ENCODE measurements at places on chromosomes 4 and X. TPM values are rescaled to one million over a fixed set of nuclear protein-coding genes. Genes with fewer than 3 reads are reported as not detected.

DNA sequence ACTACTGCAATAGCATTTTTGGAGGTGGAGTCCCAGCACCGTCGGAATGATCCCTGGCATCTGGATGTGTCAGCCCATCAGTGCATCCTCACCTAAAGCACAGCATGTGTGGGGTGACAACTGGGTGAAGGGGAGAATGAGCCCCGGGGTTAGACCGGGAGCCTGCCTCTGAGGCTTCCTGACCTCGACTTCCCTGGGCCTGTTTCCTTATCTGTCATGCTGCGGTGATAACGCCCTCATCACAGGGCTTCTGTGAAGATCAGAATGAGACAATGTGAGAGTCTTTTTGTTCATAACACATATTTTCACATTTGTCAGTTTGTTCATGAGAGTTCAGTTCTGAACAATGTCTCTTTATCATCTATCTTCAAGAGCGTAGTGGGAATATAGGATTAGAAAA lies 31.1 kb upstream of the PDLIM3 start:
- no peak for DNase-seq

- DNase-seq = no peak
These were observed 1002.7 kb upstream of the PCDH7 start for GRCh38 chr4:29717287-29718057.

DNA sequence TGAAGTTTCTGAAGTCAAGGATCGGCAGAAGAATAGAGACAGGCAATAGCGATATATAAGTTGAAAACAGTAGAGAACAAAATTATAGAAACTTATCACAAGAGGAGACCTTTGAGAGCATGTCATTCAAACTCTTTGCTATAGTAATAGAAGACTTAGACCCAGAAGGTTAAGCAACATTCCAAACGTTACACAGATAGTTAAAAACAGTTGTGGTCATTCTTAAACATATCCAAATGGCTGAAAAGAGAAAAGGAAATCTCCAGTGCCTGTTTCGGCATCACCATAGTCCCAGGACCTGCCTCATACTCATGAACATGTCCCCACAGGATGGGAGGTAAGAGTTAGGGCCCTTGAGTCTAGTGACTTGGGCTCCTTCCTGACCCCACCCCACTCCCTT lies 258.1 kb upstream of the NOCT start:
- peak; percentile 2 for DNase-seq

GRCh38 chr4:147940171-147940570 lies 208.3 kb downstream of the ARHGAP10 start:
- DNase-seq = no peak

DNA sequence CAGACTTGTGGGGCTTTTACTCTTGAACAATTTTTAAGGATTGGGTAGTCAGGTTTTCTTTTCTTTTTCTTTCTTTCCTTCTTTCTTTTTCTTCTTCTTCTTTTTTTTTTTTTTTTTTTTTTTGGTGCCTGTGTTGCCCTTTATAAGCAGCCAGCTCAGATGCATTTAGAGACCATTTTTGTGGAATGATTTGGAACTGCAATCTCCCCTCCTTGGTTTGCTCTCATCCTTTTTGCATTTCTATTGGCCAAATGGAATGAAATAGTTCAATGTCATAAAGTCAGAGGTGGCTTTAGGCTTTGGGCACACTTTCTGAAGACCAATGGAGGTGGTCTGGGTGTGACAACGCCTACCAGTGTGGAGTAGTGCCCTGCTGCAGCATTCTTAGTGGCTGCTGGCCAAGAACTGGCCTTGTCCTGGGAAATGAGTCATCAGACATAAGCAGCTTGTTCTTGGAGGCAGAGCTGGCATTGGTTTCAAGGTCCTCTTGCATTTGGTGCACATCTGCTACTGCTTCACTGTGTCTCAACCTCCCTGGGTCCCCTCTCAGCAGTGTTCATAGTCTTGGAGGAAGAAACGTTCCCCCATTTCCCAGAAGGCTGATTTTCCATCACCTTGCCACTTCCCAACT lies 84.5 kb downstream of the CT47B1 start:
- peak; percentile 83 for DNase-seq

- DNase-seq = no peak
These were observed 37.2 kb upstream of the HGFAC start for GRCh38 chr4:3404546-3404945.

DNA sequence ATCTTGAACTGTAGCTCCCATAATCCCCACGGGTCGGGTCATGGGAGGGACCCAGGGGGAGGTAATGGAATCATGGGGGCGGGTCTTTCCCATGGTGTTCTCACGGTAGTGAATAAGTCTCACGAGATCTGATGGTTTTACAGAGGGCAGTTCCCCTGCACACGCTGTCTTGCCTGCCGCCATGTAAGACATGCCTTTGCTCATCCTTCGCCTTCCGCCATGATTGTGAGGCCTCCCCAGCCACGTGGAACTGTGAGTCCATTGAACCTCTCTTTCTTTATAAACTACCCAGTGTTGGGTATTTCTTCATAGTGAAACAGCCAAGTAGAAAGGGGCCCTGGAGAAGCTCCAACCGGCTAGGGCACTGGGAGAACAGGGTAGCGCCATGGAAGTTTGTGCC lies 12.3 kb downstream of the CTAG1A start:
- no peak for DNase-seq

DNA sequence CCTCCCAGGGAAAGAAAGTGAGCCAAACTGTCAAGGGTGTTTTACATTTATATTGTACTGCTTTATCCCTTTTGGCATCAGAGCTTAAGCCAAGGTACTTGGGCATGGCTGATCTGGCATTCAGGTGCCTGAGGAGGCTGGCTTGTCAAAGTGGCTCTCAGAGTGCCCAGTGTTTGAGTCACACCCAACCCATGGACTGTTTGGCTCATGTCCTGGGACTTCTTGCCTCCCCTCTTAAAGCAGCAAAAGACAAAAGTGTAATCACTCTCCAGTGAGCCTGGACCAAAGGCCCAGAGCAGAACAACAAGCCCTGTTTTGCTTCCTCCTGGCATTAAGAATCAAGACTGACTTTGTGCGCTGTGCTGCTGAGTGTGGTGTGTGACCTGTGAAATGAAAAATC lies 311.7 kb upstream of the TAPT1 start:
- peak; percentile 7 for DNase-seq

DNA sequence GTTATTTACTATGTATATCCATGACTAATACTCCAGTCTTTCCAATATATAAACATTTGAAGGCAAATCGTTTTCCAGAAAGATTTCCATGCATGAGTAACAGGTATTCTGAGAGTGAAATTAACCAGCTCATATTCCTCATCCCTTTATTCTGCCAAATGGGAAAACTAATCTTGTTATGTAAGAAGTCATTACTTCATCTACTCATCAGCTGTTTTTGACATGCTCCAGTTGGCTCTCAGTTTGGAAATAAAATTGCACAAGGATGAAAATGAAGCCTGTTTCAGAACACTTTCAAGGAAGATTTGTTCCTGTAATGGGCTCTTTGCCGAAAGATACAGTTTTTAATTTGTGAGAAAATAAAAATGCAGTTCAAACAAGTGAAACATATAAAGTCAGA lies 121.9 kb downstream of the KCTD8 start:
- DNase-seq = no peak

DNA sequence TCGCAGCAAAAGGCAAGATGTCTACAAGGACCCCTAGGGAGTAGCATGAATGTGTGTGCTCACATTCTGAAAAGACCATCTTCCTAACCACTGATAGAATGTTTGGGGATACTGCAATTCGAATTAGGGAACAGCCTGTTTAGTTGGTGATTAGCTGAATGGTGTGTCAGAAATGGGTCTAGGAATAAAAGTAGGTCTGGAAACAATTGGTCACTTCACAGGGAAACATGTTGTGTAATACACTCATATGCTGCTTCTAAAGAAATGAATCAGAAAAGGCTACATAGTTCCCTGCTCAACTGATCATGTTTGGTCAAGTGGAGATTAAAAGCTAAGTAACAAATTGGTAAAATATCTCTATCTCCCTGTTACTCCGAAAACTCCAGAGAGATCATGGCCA lies 2362.4 kb upstream of the TENM3 start:
- DNase-seq = no peak

DNA sequence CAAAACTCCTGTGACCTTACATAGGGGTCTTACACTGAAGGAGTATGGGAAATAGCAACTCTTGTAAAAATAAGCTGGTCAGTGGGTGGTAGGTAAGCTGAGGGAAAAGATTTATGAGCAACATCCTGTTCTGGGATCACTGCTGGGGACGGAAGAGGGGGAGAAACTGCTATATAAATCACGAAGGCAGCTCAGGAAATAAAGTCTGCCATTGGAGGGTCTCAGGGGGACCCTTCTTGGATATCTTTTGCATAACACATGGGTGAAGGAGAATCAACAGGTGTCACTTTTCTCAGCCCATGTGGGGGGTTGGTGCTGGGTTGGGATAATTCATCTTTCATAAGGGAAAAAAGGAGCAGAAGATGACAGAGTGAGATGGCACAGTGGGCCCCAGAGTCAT lies 33.7 kb downstream of the AFF1 start:
- DNase-seq = no peak

DNA sequence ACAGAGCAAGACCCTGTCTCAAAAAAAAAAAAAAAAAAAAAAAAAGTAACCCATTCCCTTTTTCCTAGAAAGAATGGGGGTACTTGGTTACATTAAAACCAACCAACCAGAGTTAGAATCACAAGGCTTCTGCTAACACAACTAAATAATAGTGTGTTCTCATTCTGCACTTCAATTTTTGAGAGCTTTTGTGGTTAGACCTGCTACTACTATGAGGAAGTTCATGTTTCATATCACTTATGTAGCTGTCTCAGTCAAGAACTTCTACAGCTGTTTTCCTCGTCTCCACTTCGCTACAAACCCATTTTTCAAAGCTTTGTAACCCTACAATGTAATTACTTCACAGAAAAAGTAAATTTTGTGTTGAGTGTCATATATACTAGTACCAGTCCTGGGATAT lies 58.3 kb downstream of the PDHA2 start:
- DNase-seq = no peak

DNA sequence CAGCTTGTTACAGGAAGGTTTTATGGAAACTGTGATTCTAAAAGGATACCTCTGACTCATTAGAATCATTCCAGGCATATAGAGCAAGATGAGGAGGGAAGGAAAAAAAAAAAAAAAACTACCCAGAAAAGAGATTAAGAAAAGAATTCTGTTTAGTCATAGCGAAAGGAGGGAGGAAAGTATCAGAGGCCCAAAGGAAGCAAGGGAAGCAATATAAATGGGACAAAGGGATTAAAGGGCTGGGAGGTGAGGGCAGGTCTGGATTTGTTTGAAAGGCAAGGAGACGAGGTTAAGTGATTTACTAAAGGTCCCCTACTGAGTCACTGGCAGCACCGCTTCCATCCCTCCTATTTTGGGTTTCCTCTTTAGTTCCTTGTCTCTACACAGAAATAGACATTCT lies 88.6 kb upstream of the IL1RAPL1 start:
- no peak for DNase-seq

GRCh38 chr4:109368661-109369060 lies 65.0 kb upstream of the SEC24B start:
- no peak for DNase-seq

DNA sequence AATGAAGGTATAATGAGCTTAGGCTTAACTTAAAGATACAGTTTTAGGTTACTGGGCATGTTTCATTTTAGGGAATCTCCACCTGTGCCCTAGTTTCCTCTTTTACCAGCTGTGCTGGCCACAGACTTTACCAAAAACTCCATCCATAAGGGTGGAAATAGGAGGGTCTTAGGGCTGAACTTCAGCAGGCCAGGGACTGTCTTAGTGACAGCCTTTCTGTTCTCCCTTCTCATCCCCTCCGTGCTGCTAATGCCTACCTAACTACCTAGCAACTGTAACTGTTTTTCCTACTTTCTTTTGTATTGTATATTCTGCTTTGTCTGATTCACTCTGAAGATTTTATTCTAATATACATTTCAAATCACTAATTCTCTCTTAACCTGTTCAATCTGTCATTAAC lies 1375.3 kb downstream of the PCDH18 start:
- no peak for DNase-seq

DNA sequence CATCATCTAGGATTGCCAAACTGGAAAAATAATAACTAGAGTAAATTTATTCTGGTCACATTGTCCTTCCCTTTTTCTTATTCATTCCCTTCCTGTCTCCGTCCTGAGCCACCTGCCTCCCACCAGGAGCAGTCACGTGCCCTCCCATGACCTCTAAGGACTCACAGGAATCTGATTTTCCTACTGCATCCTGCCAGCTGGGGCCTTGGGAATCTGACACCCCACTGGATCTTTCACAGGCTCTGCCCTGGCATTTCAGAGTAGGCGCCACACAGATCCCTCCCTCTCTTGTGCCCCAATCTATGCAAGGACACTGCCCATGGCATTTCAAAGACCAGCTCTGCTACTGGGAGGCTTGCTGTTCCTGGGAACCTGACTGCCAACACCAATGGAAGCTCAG lies 520.5 kb downstream of the PPARGC1A start:
- no peak for DNase-seq

DNA sequence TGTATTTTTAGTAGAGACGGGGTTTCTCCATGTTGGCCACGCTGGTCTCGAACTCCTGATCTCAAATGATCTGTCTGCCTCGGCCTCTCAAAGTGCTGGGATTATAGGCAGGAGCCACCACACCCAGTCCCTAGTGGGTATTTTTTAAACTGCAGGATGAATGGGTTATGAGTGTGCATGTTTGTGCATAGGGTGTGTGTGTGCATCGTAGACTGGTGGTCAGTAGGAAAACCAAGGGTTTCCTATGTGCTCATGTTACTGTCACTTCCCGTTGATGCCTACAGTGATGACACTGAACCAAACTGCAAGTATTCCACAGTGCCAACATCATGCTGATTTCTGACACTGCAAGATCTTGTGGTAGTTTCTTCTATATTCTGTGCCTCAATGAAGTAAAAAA lies 41.1 kb downstream of the DDIT4L start:
- DNase-seq = no peak

DNA sequence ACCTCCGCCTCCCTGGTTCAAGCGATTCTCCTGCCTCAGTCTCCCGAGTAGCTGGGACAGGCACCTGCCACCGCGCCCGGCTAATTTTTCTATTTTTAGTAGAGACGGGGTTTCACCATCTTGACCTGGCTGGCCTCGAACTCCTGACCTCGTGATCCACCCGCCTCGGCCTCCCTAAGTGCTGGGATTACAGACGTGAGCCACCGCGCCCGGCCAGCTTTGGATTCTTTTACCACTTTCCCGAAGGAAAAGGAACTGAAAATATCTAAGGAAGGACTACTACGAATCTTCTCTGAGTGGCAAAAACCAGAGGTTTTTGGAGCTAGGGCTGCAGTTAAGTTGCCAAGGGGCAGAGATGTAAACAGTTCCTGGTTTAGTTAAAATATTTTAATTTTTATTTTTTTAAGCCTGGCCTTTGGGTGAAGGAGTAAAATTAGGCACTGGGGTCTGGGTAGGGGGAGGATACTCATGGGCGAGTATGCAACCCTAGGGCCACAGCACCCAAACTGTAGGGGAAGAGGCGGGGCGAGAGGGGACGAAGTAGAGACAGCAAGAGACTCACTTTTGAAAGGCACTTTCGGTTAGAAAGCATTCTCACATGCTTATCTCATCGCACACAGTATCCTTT lies 525 bp upstream of the CISD2 start:
- no peak for DNase-seq

TSPYL2 gene
- total RNA-seq = 14.3 TPM

NLGN3 gene
- 0.63 TPM for total RNA-seq

TCEAL7 gene
- total RNA-seq = 17.1 TPM

STATH gene
- total RNA-seq = not detected

HSFX4 gene
- not detected for total RNA-seq

MTNR1A gene
- total RNA-seq = not detected

SLC2A9 gene
- 0.25 TPM for total RNA-seq

SORCS2 gene
- 4.3 TPM for total RNA-seq

VCX2 gene
- not detected for total RNA-seq

RENBP gene
- total RNA-seq = not detected

TMEM150C gene
- total RNA-seq = 0.22 TPM

FGFR3 gene
- total RNA-seq = 0.97 TPM

PHOX2B gene
- not detected for total RNA-seq

ALB gene
- not detected for total RNA-seq

NUDT10 gene
- total RNA-seq = not detected
